Pulmonary artery endothelial cell (primary cell): ENCODE measurements at places on chromosomes 2 and 18.

GRCh38 chr2:188787021-188787657, 187.0 kb upstream of the COL3A1 start:
- DNase-seq, result no peak

DNA sequence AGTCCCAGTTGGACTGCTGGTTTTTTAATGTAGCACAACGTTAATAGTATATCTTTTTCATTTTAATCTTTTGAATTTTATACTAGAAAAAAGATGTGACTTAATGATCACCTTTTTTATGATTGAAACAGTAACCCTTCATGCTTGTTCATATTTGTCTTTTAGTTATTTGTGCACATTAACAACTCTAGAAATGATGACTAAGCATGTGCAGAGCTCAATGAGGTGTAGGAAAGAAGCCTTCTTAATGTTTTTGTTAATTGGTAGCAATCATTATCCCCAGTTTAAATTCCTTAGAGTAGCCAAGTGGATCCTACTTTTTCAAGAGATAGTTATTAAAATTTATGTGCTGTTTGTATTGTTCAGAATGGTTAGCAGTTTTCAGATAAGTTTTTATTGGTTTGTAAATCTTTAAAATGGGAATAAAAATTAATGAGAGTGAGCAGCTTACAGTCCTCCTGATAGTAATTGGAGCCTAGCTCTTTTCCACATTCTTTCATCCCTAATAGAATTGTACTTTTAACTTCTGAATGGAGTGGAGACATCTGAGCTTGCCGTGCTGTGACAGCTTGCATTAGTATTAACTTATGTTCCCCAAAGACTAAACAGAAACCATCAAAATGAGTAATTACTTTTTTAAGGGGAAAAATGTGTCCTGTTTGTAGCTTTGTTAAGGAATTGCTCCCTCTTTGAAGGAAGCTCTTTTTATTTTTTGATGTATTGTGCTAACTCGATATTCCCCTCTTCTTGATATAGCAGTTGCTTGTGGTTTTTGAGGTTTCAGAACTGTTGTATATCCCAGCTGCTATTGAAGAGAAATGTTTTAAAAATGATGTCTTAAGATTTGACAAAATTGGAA, 17.3 kb downstream of the PIK3C3 start:
- DNase-seq, result no peak

- DNase-seq, result no peak
Measured at GRCh38 chr2:175981551-175981950, 20.5 kb downstream of the LNPK start.

- no peak for DNase-seq
Measured at GRCh38 chr2:36731941-36732672, 35.6 kb downstream of the VIT start.

DNA sequence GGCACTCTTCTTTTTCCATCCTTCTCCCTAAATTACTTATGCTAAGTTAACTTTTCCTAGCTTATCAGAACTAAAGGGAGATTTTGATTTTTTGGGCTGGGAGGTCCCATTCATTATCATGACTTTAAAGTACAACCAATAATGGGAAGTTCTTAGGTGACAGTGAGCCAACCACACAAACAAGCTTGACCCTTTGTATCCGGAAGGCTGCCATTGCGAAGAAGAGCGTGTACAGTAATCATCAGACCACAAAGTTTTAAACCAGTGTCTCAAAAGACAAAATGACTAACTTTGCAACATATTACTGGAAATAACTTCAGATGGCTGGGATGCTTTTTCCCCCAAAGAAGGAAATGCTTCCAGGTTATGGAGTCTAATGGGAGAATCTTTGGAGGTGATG, 298.1 kb downstream of the TGIF1 start:
- no peak for DNase-seq

DNA sequence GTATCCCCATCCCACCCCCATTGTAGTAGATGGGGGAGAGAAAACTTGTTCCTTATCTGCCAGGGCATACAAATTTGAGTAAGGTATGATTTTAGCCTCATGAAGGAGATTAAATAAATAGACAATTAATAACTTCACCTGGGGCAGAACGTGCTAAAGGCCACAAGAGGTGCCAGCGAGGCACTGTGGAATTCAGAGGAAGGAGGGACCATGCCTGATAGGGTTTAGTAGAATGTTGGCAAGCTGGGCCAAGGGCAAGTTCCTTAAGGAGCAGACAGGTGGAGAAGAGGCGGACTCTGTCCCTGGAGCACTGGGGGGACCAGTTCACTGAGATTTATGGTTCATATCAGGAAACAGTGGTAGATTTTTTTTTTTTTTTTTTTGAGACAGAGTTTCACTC, 22.5 kb downstream of the STAMBP start:
- DNase-seq, result no peak

GRCh38 chr18:61972389-61973264, 79.8 kb upstream of the RNF152 start:
- no peak for DNase-seq

DNA sequence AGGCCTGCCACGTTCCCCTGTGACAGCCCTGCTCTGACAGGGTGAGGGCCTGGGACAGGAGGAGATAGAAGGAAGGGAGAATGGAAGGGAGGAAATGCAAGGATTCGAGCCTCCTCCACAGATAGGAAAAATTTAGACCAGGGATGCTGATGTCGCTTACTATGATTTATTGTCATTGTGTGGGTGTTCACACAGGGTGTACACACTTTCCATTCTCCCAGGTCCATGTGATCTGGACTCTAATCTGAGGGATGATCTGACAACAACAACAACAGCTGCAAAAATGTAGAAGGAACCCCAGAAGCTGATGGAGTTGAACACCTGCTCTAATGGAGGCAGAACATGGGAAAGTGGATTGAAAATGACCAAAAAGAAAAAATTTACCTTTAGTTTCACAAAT, 231.7 kb upstream of the TNP1 start:
- DNase-seq, result no peak

DNA sequence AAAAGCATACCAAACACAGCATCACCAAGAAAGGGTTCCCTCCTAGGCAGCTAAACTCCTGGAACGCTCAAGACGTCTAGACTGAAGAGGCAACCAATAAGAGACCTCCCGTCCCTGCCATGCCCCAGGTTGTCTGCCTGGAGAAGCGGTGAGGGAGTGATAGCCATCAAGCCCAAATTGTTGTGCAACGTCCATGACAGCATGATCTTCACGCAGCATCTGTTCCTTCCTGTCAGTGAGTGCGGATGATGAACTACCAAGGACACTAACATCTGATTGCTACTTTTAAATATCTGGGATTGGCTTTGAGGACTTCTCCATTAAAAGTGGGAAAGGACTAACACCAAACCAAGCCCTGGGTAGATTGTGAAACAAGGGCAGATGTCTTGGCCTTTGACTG, 149.7 kb downstream of the TXNL1 start:
- DNase-seq, result no peak

DNA sequence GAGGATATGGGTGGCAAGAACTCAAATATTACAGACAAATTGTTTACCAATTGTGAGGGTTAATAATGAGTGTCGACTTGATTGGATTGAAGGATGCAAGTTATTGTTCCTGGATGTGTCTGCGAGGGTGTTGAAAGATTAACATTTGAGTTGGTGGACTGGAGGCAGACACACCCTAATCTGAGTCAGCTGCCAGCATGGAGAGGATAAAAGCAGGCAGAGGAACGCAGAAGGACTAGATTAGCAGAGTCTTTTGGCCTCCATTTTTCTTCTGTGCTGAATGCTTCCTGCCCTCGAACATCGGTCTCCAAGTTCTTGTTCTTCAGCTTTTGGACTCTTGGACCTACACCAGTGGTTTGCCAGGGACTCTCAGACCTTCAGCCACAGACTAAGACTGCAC, 1503.7 kb downstream of the LRP1B start:
- DNase-seq, result no peak

DNA sequence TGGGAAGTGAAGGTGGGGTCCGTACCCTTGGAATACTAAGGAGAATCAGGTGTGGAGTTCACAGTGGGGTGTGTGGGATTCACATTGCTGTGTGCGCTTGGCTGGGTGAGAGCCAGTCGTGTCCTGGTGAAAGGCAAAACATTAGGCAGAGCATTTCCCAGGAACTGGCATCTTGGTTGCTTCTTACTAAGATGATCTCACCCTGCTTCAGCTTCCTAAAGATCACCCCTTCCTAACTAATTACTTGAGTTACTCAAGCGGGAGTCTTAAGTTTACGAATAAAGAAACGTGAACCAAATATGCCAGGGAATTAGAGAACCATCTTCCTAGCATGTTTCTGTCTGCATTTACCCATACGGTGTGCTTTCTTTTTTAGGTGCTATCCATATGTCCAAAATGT, 122.9 kb downstream of the NCK2 start:
- no peak for DNase-seq

- DNase-seq, result no peak
Measured at GRCh38 chr2:171158036-171158789, 2.5 kb downstream of the TLK1 start.

GRCh38 chr2:231715988-231716616, 7.8 kb downstream of the PTMA start:
- no peak for DNase-seq
